ENCODE measurements at places on chromosomes 5 and 9.

- no peak for ATAC-seq
These were observed 81.5 kb downstream of the SYK start for GRCh38 chr9:90882991-90883600.

DNA sequence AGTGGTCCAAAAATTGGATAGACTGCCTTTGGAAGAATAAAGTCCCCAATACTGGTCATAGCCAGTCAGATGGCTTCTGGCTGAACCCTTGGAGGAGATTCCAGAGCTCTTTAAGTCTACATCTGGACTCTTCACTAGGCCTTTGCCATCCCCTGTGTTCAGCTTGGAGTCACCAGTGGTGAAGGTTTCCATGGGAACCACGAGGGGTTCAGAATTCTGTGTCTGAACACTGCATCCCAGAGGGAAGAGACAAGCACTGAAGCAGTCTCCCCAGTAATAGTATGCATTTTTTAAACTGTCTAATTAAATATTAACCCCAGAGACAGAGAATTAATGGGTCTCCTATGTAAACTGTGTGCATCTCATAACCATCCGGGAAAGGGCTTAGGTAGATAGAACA, 38.2 kb downstream of the POU4F3 start:
- ATAC-seq = no peak

GRCh38 chr9:71897577-71897976, 13.4 kb downstream of the ABHD17B start:
- peak; percentile 33 for ATAC-seq

GRCh38 chr9:133529874-133530273, 4.6 kb upstream of the ADAMTSL2 start:
- ATAC-seq = no peak

GRCh38 chr5:109805472-109805871, 115.7 kb downstream of the MAN2A1 start:
- ATAC-seq = no peak

DNA sequence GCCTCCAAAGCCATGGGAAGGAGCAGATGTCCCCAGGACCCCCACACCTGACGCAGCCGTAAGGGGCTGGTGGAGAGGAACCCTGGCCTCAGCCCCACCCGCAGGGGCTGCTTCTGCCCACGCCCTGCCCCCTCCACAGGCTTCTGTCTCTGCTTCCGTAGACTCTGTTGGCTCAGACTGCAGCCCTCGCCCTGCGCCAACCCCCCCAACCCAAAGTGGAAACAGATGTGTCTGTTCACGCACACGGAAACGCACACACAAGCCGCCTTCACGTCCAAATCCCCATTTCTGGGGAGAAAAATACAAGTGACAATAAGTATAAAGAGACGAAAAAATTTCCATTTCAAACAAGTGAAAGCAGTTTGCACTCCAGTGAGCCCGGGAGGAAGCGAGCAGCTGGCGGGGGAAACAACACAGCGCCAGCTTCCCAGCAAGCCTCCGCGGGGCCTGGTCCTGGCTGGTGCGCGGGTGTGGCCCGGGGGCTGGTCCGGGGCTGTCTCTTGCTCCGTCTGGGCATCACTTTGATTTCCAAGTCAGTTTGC, 32.6 kb upstream of the RXRA start:
- ATAC-seq = no peak

DNA sequence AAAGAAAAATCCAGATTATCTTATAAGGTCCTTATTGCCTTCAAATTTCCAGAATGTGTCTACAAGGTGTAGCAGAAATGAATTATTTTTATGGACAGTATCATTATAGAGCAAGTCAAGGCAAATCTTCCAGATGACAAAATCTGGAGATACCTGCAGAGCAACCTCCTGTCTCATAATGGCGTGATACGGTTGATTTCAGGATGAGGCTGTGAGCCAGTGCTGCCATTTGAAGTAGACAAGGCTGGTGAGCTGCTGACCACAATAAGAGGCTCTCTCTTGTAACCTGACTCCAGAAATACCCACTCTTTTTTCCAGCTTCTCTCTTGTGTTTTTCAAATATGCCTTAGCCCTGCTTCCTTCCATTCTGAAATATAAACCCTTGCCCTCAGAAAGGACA, 108.2 kb downstream of the HTR1A start:
- ATAC-seq = no peak

DNA sequence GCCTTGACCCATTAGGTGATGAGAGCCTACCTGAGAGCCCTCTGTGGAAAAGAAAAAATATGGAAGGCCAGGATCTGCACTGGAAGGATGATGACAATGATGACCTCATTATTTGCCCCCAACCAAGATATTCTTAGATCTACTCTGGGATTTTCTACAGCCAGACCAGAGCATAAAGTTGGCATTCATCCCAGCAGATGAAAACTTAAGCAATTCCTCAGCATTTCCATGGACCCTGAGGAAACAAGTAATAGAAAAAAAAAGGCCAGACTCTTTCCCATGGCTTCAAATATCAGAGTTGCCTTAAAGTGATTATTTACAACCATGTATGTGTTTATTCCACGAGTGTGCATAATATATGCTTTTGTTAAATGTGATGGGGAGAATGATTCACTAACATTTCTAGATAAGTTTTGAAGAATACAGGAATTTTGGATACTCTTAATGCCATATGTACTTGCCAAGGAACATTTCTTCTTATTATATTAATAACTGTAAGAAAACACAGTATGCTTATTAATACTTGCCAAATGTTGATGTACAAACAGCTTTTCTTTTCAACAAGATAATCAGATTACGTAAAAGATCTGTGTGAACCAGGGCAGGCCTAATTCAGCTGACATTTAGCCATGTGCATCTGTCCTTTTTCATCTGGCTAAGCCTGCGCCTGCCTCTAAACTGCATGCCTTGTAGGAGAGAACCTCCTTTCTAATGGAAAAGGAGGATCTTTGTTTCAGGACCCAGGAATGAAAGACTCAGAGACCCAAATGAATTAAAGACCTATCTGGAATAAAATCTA, 94.8 kb downstream of the ARRDC3 start:
- ATAC-seq = no peak

GRCh38 chr5:31247381-31247780, 53.9 kb downstream of the CDH6 start:
- no peak for ATAC-seq

DNA sequence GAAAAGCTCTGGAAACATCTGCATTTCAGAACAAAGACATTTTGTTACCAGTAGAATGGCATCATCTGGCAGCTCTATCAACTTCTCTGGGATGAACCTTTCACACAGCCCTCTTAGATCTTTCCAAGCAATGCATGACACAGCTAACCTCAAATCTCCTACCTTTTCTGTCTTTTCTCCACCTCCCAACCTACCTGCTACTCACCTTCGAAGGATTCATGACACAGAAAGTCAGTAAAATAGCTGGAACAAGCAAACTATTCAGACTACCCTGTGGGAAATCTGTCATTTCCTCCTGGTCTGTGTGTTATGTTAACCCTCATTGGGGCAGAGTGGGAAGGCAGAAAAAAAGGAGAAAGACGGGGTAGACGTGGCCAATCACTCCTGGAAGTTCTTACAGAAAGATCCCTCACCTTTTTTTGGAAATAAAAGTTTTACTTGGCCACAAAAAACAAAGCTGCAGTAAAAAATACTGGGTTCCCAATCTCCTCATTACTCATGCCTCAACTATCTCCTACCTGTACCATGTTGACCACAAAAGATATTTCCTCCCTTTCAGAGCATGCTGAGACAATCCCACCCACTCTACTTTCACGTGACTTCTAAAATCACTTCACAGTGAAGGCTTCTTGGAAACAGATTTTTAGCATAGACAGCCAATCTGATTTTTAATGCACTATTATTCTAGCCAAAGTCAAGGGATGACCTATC, 362.1 kb upstream of the RFX3 start:
- ATAC-seq = no peak

DNA sequence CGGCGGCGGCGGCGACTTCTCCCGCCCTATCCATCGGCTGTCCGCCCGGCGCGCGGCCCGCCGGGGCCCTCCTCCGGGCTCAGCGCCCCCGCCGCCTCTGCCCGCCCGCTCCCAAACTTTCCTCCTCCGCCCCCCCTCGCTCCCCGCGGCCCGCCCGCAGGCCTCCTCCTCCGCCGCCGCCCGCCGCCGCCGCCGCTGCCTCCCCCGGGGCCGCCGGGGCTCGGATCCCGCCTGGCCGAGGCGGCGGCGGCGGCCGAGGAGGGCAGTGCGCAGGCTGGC, 460 bp upstream of the PBX3 start:
- no peak for ATAC-seq

GRCh38 chr9:21970800-21971640, 23.2 kb downstream of the CDKN2A start:
- peak; percentile 24 for ATAC-seq

DNA sequence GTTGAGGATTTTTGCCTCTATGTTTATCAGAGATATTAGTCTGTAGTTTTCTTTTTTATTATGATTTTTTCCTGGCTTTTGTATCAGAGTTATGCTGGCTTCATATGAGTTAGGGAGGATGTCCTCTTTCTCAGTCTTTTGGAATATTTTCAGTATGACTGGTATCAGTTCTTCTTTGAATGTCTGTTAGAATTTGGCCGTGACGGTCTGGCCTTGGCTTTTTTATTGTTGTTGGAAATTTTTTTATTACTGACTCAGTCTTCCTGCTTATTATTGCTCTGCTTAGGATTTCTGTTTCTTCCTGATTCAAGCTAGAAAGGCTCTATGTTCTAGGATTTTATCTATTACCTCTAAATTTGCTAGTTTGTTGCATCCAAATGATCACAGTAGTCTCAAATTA, 421.9 kb downstream of the CDH10 start:
- ATAC-seq = no peak

GRCh38 chr5:43073597-43074546, 33.8 kb upstream of the ANXA2R start:
- peak; percentile 68 for ATAC-seq

DNA sequence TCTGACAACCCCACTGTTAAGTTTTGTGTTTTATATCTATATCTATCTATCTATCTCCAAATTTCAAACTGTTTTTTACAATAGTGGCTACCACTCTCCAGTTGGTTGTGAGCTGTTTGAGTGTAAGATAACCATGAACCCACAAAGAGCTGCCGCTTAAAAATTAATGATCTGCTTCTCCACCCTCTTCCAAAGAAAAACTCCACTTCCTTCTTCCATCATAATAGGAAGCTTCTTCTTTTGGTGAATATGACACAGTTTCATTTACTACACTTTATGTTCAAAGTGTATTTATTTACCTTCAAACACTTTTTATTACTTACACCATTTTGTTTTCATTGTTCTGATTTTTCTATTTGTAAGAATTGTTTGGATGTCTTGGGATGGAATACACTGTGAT, 37.9 kb downstream of the SPZ1 start:
- ATAC-seq = no peak

- ATAC-seq = no peak
These were observed 17.9 kb upstream of the SPINK4 start for GRCh38 chr9:33222031-33222430.

- no peak for ATAC-seq
These were observed 69.9 kb downstream of the TLE1 start for GRCh38 chr9:81619353-81620001.

- no peak for ATAC-seq
These were observed 70.9 kb downstream of the GAPVD1 start for GRCh38 chr9:125332527-125332926.

- ATAC-seq = no peak
These were observed 3.4 kb downstream of the TNC start for GRCh38 chr9:115114546-115114945.

- peak; percentile 5 for ATAC-seq
These were observed 22.1 kb downstream of the URM1 start for GRCh38 chr9:128393145-128393775.

- ATAC-seq = no peak
These were observed 130.8 kb upstream of the IRX4 start for GRCh38 chr5:2013301-2014057.

- no peak for ATAC-seq
These were observed 114.8 kb upstream of the COL5A1 start for GRCh38 chr9:134526584-134527477.

GRCh38 chr5:128528126-128528525, 9.9 kb downstream of the FBN2 start:
- no peak for ATAC-seq

GRCh38 chr9:96612105-96612965, 7.3 kb downstream of the CDC14B start:
- ATAC-seq = peak; percentile 89

DNA sequence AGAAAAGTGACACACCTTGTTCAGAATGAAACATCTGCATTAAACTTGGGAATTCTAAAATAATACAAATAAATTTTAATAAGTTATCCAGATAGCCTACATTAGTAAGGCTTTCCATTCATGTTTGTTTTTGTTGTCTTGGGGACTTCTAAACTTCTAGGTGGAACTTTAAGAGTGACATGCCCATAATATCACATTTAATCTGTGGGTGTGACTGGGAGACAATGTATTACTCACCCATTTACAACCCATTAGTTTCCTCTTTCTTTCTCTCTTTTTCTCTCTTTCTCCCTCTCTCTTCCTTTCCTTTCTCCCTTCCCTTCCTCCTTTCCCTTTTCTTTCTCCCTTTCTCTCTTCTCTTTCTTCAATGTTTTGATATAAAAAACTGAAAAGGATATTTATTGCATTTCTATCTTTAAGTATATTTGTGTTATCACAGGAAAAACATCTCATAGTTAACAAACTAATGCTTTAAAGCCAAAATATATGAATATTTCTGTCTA, 12.5 kb upstream of the PTGER4 start:
- ATAC-seq = peak; percentile 67

DNA sequence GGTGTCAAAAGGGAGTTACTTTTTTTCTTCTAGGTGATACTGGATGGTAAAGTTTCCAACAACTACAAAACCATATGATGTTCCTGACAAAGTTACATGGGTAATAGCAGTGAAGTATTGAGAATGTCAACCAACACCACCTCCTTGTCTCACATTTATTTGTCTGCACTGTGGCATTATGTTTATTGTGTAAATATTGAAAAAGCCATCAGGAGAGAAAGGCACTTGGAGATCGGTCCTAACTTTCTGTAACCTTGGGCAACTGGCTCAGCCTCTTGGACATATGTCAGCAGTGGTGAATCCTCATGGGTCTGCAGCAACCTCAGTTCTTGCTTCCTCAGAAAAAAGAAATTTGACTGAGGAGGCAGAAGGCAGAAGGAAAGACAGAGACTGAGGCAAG, 50.0 kb upstream of the ICE1 start:
- no peak for ATAC-seq

- no peak for ATAC-seq
These were observed 345.9 kb upstream of the RIOK2 start for GRCh38 chr5:97528941-97529340.

DNA sequence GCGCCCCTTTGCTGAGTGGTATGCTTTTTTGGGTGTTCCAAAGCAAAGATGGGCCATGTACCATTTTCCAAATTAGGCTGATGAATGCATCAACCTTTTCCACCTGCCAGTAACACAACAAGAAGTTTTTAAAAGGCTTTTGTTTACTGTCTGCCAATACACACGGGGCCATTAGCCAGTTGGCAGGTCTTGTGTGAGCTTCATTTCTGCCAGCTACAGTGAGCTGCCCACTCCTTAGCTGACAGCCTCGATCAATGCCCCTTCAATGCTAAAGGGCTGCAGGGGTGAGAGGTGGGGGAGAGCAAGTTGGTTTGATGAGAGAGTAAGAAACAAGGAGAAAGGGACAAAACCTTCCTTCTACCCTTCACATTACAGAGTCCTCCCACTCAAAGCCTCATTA, 128.7 kb downstream of the C5orf15 start:
- ATAC-seq = no peak

GRCh38 chr9:105026451-105026850, 98.5 kb upstream of the ABCA1 start:
- no peak for ATAC-seq
